ENCODE measurements at places on chromosomes 2 and 18.

- DNase-seq = no peak
Observed at GRCh38 chr2:172870396-172870795, 134.8 kb downstream of the RAPGEF4 start.

GRCh38 chr18:6281874-6282273 lies 132.8 kb downstream of the L3MBTL4 start:
- no peak for DNase-seq

- DNase-seq = no peak
Observed at GRCh38 chr2:159713631-159714246, 1.4 kb downstream of the MARCHF7 start.

- DNase-seq = no peak
Observed at GRCh38 chr2:36502081-36502480, 95.9 kb downstream of the FEZ2 start.

- DNase-seq = no peak
Observed at GRCh38 chr18:71597219-71597618, 946.9 kb downstream of the CBLN2 start.

- no peak for DNase-seq
Observed at GRCh38 chr2:68766376-68766845, 31.8 kb downstream of the ARHGAP25 start.

DNA sequence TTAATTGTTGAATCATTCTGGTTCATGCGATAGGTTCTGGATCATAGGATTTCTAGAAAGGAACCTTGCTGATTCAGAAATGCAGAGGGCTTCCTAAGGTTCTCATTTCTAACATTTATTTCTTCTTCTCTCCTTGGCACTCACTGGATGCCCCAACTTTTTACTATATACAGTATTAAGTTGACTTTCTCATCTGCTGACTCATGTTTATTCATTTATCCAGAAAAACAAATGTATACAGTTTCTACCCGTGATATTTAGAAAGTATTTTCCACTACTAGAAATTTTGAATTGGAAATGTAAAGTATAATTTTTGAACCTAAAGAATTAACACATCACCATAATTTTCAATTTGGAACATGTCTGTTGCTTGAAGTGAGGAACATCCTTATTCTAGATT lies 32.2 kb upstream of the OTX1 start:
- no peak for DNase-seq

DNA sequence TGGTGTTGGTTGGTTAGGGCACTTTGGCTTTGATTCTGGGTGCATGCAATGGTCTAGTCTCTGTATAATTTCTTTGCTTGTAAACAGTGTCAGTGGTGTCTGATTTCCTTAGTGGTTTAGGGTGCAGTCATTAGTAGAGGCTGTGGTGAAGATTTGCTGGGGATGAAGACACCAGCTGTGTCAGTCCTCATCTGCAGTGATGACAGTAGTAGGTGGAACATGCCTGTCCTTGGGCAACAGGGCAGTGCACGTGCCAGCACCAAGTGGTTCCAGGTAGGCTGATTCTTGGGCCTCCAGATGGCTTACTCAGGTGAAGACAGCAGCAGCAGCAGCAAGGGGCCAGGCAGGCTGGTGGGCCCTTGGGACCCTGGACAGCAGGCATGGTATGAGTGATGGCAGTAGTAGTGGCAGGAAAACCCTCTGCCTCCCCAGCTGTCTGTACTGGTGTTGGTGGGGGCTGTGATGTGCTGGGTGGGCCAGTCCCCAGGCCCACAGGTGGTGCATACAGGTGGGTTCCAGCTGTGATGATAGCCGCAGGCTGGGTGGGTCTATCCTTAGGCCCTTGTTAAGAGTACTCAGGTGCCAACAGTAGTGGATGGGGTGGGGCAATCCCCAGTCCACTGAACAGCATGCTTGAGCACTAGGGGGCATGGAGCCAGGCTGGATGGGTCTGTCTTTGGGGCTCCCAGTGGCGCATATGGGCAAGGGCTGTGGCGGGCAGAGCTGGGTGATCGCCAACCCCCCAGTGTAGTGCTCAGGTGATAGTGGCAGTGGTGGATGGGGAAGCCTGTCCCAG lies 140.7 kb upstream of the THUMPD2 start:
- DNase-seq = no peak

DNA sequence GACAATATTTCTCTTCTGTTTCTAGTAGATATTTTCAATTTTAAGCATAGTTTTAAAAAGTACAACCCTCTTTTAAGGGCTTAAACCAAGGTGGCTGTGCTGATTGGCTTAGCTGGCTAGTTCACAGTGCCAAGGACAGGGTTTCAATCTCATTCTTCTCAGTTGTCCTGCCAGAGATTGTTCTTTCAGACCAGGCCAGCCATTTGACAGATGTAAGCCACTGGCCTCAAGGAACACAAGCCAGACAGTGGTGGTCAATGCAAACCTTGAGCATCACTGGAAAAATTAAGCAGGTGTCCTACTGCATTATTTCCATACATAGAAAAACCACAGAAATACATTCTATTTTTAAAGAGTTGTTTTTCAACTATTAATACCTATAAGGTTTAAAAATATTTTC lies 5.9 kb downstream of the RNF103 start:
- DNase-seq = no peak

DNA sequence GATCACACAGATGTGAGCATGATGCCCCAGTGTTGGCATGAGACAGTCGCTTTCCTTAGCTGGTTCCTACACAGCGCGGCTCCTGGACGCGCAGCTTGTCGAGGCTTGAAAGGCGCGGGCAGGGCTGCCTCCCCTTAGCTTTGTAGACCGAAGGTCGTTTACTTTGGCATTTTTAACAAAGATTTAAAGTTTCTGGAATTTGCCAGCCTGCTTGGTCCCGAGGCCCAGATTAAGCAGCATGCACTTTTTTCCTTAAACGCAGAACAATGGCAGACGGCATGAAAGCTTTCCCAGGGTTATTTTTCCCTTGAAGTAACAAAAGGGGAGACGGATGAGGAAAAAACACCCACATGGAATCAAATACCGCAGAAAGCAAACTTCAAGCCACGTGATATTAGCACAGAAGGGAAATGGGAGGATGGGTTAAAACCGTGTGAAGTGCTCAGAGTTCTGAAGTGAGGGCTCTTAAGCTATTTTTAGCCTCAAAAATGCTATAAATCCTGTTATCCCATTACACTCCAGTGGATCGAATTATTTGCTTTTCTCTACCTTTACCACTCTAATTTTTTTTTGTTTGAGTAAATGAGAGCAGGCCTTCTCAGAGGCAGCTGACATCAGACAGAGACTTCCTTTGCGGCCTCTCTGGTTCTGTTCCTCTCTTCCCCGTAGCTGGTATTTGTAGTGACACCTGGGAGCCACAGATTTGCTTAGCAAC lies 55.7 kb downstream of the NPAS2 start:
- DNase-seq = no peak

GRCh38 chr2:231877533-231878456 lies 48.4 kb downstream of the NPPC start:
- DNase-seq = no peak

GRCh38 chr2:40251137-40251536 lies 200.8 kb downstream of the SLC8A1 start:
- DNase-seq = no peak

GRCh38 chr2:221145396-221145795 lies 426.7 kb downstream of the EPHA4 start:
- no peak for DNase-seq

GRCh38 chr2:163155279-163155883 lies 316.8 kb upstream of the KCNH7 start:
- DNase-seq = no peak

DNA sequence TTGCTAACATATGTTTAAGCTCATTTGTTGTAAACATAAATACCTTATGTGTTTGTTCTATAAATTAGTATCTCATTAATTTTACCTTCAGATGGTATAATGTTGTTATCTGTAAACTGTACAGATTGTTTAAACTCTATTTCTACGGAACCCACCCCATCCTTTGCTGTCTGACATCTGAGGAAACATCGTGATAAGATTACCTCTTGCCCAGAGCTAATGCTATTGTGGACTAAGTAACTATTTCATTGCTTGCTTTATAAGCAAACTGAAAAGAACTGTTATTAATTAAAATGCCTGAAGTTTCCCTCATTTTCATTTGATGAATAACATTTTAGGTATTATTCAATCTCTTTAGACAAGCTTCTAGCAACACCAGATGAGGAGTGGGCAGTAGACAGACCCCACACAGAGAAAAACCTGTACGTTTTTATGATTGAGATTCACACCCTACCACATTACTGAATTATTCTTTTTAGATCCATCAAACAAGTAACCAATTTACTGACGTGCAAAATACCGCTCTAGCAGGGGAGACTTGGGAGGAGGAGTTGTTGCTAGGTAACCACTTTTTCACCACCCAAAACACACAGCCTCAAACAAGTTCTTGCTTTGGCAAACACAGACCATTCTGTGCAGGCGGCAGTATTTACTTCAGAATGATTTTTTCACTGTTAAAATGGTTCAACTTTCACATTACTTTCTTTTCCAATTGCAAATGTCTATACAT lies 1.9 kb upstream of the SYT4 start:
- DNase-seq = peak; percentile 2

- no peak for DNase-seq
Observed at GRCh38 chr2:241191081-241191480, 2.6 kb downstream of the ANO7 start.

DNA sequence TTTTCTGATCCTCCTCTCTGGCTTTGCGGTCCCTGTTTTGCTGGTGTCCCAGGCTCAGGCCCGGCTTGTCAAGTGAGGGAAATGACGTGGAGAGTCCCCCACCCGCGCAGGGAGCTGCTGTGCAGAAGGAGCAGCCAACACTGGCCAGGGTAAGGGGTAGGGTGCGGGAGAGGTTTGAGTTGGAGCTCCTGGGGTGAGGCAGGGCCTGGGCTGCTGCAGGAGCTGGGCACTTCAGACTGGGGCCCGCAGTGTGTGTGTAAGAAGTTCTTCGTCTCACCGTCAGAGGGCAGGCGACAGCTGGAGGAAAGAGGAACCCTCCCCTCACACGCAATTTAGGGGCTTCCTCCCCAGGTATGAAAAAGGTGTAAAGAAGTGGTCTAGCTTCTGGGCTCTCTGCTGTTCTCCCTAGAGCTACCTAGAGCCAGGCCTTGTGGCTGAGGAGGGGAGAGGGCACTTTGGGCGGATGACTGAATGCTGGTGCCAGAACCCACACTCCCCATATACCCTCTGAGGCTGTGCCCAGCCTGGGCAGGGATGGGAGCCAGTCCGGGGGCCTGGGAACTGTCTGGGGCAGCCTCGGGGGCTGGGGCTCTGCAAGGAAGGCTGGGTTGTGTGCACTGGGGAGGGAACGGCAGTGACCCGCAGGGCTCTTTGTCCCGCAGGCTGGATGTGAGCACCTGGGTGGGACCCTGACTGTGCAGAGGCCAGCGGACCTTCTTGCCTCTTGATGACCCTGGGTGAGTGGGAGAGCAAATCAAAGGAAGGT lies 11.8 kb downstream of the CELF4 start:
- DNase-seq = no peak
